ENCODE measurements at places on chromosomes 16 and 17.
A peak's percentile ranks its signal among the peaks of the same experiment; 100 is the strongest.

GRCh38 chr16:19481296-19481695 is 40.6 kb downstream of the GDE1 start:
- DNase-seq, result no peak

DNA sequence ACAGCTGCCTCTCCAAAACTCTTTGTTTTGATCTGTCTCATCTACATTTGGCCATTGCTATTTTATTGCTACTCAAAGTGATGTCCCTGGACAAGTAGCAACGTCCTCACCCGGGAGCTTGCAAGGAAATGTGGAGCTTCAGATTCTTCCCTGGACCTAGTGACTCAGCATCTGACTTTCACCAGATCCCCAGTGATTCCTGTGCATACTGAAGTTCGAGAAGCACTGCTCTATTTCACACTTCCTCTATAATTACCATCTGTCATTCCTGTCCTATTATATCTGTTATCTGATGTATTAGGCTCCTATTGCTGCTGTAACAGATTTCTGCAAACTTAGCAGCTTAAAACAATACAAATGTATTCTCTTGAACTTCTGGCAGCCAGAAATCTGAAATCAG is 28.5 kb upstream of the VAT1L start:
- no peak for DNase-seq

DNA sequence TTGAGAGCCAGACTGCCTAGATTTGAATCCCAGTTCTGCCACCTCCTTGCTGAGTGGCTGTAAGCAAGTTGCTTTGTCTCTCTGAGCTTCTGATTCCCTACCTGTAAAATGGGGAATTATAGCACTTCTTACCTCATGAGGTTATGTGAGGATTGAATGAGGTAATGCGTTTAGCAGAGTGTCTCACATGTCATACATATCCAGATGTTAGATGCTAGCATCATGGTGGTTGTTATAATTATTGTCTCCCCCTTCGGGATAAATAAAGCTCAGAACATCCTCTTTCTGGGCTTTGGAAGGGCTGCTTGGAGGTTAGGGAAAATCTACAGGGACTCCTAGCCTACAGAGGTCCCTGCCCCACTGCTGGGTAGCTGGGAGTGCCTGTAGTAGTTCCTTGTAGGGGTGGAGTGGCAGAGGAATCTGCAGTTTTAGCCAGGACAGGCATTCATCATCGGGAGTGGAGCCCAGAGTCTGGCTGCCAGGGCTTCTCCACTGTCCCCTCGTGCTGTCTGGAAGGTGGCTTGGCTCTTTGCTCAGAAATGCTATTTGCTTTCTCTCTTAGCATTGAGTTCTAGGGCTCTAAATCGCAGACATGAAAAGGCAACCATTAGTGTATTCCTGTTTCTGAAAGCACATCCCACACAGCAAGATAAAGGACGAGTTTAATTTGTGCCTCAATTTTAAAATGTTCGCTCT is 137.9 kb upstream of the CACNG3 start:
- DNase-seq, result no peak

DNA sequence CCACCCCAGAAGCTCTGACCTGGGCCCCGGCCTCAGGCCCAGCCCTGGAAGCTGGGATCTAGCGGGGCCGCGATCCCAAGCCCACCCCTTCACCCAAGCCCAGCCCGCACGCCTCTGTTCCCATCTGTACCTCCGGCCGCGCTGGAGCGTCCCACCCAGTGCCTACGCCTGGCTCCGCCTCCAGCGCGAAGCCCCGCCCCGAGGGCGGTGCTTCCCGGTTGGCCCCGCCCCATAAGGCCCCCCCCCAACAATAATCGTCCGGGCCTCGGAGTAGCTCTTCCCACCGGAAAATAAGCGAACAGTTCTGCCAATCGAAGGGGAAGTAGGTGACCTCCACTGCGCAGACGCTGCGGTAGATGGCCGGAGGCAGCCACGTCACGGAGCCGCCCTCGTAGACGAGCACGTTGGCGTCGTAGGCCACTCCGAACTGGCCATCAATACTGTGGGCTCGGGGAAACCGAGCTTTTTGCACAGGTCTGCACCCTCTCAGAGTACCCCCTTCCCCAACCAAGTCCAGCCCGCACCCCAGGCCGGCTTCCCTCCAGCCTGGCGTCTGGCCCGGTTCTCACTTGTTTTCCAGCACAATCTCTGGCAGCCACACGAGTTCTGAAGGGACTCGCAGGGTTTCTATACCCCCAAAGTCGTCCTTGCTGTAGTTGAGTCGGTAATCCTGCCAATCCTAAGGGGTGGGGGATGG is 1.1 kb downstream of the CHRNE start:
- no peak for DNase-seq

GRCh38 chr16:81481207-81481821 is 36.7 kb downstream of the CMIP start:
- DNase-seq, result no peak

GRCh38 chr17:4083187-4083586 is 59.6 kb downstream of the ZZEF1 start:
- DNase-seq, result no peak

- DNase-seq, result no peak
Observed at GRCh38 chr17:82351254-82351712, 7.8 kb upstream of the TEX19 start.

DNA sequence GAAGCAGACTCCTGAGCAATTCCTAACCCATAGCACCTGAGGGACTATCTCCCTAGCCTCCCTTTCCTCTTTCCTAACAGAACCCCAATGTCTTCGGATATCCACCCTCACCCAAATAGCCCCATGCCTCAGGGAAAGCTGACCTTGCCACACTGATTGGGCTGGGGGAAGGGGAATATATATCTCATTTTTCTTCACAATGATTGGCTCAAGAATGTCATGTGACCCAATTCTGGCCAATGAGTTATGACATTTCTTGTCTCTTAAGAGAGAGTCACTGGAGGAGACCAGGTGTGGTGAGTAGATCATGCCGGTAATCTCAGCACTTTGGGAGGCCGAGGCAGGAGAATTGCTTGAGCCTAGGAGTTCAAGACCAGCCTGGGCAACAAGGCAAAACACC is 71.9 kb upstream of the NLK start:
- no peak for DNase-seq

DNA sequence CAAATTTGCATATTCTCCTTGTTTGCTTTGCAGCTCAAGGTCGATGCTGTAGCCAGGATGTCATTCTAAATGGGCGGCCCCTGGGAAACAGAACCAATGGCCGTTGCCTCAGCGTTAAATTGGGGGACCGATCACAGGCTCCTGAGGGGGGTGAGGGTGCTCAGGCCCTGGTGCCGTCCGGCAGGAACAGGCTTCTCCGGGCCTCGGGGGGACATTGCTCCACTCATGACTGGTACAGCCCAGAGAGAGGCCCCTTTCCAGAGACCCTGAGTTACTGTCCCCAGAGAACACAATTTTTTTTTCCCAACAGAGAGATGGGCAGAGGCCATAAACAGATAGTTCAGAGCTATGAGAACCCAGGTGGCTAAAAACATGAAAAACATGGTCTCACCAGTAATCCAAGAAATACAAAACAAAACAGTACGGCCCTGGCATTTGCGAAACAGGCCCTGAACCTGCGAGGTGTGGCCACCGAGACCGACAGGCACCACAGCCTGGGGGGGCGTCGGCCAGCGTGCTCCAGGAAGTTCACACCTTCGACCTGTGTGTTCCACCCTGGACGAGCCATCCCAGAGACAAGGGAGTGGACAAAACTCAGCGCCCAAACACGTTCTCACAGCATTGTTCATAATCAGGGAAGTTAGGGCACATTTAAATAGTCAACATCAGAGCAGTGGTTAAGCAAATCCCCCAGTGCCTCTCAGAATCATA is 82.8 kb downstream of the METRNL start:
- DNase-seq, result no peak

- no peak for DNase-seq
Observed at GRCh38 chr17:21280081-21280518, 4.4 kb upstream of the MAP2K3 start.

GRCh38 chr16:54936201-54936978 is 5.7 kb downstream of the IRX5 start:
- DNase-seq, result no peak

- no peak for DNase-seq
Observed at GRCh38 chr17:45405250-45406086, 27.2 kb downstream of the ARHGAP27 start.

GRCh38 chr17:13581925-13582324 is 19.8 kb downstream of the HS3ST3A1 start:
- no peak for DNase-seq

DNA sequence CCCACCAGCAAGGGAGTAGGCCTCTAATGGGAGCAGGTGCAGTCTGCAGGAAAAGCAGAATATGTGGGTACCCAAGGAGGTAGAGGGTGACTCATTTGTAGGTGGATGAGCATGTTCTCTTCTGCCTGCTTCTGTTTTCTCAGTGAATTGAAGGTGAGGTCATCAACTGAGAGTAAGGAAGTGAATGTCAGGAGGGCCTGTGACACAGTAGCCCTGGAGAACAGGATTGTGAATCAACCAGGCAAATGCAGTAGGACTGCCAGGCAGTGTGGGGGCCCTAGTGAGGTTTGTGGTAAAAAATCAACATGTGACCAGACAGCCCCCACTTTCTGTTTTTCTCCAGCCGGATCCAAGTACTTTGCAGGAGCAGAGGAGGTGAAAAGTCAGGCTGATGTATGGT is 150.5 kb upstream of the SOX9 start:
- no peak for DNase-seq

- DNase-seq, result no peak
Observed at GRCh38 chr17:80889231-80890195, 102.1 kb upstream of the CHMP6 start.

GRCh38 chr17:2181206-2181896 is 122.2 kb downstream of the SMG6 start:
- DNase-seq, result peak; percentile 83

GRCh38 chr16:13070268-13070667 is 168.9 kb downstream of the SHISA9 start:
- no peak for DNase-seq

GRCh38 chr17:6108987-6109386 is 38.8 kb downstream of the WSCD1 start:
- DNase-seq, result no peak

Data from fibroblast of skin of left quadriceps (primary cell).